ENCODE measurements at places on chromosomes 7 and 10.

DNA sequence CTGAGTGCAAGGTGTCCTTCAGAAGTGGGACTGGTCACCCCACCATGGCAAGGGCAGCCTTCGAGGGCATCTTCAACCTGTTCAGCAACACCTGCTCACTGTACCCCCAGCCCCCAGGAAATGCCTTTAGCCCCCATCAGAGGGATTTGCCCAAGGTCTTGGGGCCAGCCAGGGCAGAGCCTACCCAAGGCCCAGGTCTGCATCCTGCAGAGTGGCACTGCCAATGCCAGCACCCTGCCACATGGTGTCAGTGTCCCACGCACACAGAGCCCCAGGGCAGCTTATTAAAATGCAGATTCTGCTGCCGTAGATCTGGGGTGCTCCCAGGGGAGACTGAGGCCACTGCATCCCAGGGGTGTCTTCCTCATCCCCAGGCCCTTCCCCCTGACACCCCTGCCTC, 106.2 kb upstream of the KCTD7 start:
- DNase-seq: no peak

- no peak for DNase-seq
Measured at GRCh38 chr7:150489782-150490181, 24.9 kb upstream of the GIMAP7 start.

- DNase-seq: no peak
Measured at GRCh38 chr7:110909117-110909516, 181.8 kb upstream of the LRRN3 start.

- DNase-seq: no peak
Measured at GRCh38 chr10:70804421-70804808, 11.3 kb upstream of the SGPL1 start.

- no peak for DNase-seq
Measured at GRCh38 chr10:3452683-3453361, 280.2 kb upstream of the PITRM1 start.

DNA sequence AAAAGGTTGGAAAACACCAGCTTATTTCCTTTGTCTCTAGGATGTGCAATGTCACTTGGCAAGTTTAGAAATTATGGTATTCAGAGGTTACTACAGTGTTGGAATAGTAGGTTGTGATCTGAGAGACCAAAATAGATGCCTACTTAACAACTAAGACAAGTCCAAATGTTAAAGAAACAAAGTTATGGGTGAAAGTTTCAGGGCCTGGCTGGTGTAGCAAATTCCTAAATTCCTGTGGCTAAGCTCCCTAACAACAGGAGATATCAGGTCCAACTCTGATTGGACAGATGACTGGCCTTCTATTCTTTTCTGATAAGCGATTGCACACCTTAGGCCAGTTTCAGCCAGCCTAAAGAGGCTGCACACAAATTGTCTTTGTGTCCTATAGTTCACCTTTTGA, 873.5 kb downstream of the REEP3 start:
- DNase-seq: no peak

DNA sequence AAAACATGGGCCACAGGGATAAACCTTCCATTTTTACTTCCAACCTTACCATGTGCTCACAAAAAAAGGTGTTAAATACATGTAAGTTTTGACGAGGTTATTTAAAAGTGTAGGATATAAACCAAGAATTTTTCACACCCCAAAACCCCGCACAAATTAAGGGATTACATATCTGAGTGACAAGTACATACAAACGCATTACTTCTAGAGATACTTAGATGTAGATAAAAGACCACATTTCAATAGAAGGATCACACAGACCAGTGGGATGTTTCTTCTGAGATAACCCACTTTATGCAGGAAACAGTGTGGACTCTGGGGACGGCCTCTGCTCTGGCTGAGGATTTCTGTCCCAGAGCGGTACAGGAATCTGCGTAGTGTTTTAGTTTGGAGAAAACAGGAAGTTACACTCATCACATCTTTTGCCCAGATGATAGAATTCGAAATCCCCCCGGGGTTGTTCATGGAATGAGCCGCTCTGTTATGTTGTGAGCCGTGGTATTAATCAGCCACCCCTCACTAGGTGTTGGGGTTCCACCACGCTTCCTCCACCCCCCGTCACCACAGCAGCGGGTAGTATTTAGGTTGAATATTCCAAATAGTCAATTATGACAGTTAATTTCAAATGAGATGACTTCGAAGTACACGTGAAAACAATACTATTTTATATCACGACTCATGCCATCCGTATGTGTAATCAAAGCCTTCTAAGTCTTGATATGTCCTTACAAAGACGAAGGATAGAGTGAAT, 1.3 kb upstream of the CUL1 start:
- no peak for DNase-seq

GRCh38 chr10:118369641-118370205, 27.6 kb upstream of the FAM204A start:
- peak; percentile 46 for DNase-seq

GRCh38 chr10:84184517-84184916, 9.8 kb upstream of the CDHR1 start:
- no peak for DNase-seq

- DNase-seq: no peak
Measured at GRCh38 chr10:28952523-28952922, 275.2 kb downstream of the BAMBI start.

- DNase-seq: no peak
Measured at GRCh38 chr10:94042001-94042833, 48.5 kb downstream of the PLCE1 start.

DNA sequence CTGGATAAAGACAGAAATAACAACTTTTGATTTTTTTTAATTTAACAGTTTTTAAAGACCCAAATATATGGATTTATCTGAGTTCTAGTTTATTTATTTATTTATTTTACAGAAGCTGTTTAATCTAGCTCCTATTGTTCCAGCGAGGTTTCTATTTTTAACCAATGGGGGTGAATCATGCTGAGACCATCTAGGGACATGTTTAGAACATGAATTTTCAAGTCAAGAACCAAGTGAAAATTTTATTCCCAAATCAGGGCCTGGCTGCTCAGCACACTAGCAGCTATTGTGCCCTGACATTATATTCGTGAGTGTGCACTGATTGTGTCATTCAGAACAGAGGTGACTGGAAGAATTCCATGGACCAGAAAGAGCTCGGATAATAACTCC, 24.6 kb upstream of the MPP7 start:
- no peak for DNase-seq

DNA sequence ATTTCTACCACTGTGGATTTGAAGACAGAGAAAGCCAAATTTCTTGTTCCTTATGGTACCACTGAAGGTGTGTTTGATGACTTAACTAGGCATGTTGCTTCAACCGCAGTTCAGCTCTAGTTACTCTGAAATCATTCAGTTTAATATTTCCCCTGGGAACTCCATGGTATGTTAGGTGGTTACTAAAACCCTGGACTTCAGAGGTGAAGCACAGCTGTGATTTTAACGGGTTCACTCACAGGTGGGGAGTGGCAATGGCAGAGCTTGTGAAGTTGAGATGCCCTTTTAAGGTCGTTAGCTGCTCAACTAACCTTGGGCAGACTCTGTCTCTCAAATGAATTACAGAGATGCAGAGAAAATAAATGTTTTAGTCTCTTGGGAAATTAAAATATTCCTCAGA, 163.6 kb upstream of the PHYHIPL start:
- no peak for DNase-seq

DNA sequence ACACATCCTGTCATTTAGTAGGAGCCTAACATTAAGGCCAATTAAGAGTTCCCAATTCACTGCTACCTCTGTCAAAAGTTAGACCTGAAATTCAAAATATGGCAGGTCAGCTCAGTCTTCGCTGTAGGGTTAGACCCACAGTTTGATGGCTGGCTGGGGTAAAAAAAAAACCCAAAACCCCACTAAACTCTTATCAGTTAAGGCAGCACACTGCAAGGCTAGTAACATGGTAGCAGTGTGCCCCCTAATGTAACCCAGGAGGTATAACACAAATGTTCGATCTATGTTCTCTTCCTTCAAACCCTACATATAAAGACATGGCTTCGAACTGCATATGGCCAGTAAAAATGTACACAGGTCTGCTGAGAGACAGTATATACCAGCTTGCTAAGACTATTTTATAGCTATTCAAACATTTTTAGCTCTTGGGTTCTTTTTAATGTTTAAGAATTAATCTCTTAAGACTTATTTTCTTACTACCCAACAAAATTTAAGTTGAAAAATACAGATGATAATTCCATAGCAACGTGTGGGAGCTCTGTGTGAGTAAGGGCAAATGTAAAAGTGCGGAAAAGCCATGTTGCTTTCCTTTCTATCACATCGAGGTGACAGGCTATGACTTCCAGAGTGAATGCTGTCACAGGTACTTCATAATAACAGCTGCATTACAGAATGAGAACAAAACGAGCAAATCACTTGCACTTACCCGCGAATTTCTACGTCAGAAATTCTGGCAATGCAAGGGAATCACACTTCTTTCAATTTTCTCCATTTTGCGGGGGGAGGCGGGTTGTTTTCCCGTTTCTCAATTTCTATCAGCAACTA, 168.4 kb upstream of the IMMP2L start:
- peak; percentile 38 for DNase-seq

- DNase-seq: no peak
Measured at GRCh38 chr7:156157409-156158012, 345.2 kb upstream of the SHH start.

DNA sequence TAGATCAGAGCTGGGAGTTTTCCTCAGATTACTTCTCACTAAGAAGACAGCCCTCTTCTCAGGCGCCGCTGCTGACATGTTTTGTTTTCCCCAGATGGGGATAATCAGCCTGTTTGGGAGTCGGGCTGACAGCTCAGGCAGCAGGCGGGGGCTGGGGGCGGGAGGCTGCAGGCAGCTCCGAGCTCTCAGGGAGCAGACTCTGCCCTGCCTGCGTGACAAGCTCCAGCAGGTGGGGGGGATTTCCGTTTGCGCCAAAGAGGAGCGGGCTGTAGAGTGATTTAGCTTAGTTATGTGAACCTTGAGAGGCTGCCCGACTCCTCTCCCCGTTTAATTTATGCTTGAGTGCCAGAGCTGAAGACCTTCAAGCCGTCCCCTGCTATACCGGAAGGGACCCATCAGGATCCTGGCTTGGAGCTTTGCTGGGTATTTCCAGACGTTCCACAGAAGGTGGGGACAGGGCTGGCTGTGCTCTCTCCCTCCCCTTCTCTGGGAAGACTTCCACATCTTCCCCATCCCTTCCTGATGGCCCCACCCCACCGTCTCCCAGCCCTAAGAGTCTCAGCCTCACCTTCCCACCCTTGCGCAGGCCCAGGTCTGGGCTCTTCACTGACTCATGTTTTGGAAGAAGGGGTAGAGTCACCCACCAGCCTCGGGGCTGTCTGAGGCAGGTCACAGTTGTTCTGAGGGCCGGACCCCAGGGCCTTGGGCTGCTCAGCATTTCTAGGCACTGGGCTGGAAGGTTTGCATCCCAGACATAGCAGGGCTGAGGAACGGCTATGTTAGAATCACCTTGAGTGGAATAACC, 24.7 kb upstream of the ADCYAP1R1 start:
- no peak for DNase-seq

DNA sequence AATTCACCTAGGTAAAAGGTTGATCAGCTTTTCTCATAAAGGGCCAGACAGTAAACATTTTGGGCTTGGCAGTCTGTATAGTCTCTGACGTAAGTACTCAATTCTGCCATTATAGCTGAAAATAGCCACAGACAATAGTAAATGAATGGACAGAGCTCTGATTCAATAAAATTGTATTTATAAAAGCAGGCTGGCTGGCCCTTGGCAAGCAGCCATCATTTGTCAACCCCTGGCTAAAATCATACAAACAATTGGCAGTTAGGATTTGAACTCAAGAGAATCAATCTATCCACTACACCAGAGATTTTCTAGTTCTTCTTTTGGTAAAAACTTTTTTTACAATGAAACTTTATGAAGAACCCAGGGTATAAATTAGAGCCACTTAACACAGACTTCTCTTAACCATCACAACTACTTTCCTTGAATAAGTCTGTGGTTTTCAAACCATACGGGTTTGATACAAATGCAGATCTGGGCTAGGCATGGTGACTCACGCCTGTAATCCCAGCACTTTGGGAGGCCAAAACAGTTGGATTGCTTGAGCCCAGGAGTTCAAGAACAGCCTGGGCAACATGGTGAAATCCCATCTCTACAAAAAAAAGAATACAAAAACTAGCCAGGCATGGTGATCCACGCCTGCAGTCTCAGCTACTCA, 124.5 kb downstream of the SLC16A9 start:
- peak; percentile 79 for DNase-seq

DNA sequence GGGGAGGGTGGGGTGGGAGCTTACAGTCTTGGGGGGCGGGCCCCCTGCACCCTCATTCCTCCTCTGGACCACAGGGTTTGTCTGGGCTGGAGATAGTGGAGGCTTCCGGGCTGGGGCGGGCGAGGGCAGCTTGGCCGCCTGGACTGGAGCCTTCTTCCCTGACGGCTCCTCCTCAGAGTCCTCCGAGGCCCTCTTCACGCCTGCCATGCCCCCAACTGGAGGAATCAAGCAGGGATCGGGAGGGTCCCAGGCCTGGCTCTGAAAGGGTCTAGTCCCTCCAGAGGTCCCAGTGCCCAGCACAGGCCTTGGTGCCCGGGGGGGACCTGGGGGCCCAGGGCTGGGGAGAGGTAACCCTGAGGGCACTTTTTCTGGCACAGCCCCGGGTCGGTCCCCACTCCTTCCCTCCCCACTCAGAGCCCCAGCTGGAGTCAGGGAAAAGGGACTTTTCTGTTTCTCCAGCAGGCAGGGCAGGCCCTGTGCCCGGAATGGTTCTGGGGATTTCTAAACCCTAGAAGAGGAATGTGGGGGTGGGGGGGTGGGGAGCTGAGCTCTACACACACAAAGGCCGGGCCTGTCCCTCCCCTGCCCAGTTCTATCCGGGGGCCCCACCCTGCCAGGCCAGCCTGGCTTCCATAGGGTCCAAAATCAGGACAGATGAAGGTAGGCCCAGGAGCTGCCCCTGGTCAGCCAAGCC, 11.6 kb downstream of the MICALL2 start:
- DNase-seq: no peak

- no peak for DNase-seq
Measured at GRCh38 chr7:5661942-5662341, 119.5 kb downstream of the RNF216 start.

GRCh38 chr10:53122281-53122680, 349.7 kb upstream of the MBL2 start:
- DNase-seq: no peak

DNA sequence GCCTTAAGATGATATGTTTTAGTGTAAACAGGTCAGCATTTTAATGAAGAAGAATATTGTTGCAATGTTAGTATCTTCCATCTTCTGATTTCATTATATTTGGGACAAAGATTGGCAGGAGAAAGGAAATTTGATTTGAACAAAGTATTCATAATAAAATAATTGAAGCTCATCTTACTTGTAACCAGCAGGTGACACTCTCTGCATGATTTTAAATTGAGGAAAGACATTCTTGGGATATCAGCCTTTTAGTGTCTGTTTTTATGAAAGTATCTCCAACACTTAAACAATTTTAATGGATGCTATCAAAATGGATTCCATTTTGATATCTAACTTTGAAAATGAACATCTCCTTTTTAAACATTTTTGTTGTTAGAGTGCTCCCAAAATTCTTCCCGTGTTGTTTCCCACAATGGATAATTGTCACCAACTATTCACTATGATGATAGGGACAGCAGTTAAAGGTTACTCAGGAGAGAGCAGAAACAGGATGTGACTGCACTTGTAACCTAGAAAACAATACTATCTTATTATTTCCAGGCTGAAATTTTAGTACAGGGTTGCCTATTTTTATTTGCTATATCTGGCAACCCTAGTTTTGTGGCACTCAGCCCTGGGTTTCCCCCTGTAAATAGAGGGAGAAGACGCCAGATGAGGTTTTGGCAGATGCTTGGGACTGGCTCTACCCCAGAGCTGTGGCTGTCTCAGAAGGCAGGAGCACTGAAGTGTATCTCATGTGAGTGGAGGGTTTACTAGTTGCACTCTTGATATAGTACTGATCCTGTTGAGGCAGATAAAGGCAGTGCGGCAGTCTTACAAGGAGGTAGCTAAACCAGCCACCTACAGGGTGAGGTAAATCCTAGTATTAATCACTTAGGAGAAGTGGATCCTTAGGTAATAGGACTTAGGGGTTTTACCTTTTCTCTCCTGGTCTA, 31.0 kb upstream of the ABCB4 start:
- DNase-seq: peak; percentile 23
